ENCODE measurements at places on chromosomes 6 and 20.

DNA sequence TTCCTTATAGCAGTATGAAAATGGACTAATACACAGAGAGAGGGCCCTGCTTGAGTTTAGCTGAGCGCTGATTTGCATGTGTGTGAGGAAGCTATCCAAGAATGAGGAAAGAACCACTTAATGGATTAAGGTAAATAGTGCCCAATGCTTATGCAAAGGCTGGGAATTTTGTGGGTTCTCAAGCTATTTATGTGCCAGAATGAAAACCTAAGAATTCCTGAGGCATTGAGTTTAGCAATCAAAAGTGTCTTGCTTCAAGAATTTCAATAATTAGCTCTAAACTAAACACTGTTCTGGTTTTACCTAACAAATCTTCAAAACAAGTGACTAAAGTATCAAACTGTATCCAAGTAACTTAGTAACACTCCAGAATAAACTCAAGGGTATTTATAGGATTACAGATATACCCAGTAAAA is 7.0 kb upstream of the OR14J1 start:
- DNase-seq, result no peak

- peak; percentile 78 for DNase-seq
Measured at GRCh38 chr20:13915284-13915683, 75.1 kb downstream of the SEL1L2 start.

GRCh38 chr6:43308101-43308989 is at the start of gene CRIP3:
TSS of gene CRIP3 (minus strand) at chr6:43308826. CDS start at chr6:43308792, 34 bp downstream.
- DNase-seq, result no peak

GRCh38 chr20:31813611-31814010 is 5.5 kb upstream of the MYLK2 start:
- no peak for DNase-seq

DNA sequence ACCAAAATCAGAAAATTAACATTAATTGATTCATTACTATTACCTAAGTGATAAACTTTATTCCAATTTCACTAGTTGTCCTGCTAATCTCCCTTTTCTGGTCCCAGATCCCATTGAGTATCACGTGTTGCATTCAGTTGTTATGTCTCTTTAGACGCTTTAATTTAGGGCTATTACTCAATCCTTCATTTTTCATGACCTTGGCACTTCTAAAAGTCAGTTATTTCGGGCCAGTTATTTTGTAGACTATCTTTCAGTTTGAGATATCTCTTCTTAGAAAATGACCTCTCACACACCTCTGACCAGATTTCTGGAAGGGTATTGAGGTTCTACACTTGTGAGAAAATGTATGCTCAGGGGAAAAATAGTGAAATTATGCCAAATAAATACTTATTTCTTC is 34.0 kb upstream of the TASP1 start:
- no peak for DNase-seq

- no peak for DNase-seq
Measured at GRCh38 chr6:158057213-158057987, 75.7 kb downstream of the SYNJ2 start.

DNA sequence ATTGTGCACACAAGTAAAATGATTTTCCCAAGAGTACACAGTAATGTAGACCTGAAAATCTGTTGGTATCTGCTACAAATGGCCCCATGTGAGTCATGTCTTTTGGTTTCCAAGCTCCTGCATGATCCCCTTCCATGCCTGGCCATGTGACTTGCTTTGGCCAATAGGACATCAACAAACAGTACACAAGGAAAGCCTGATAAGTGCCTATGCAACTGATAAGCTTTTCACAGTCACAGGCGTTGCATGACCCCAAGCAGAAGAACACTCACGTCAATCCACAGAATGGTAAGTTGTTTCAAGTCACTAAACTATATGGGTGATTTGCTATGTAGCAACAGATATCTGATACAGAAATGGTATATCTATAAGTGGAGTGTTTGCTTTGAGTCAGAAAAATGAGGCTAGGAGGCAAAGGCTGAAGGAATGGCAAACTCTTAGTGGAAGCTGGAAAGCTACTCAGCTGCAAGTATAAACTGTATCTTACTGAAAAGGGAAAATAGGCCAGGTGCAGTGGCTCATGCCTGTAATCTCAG is 160.1 kb upstream of the BEND3 start:
- no peak for DNase-seq

- DNase-seq, result no peak
Measured at GRCh38 chr6:134201716-134202115, 116.2 kb downstream of the SGK1 start.

GRCh38 chr20:53316206-53316937 is 277.3 kb downstream of the ZNF217 start:
- DNase-seq, result no peak

GRCh38 chr6:28807682-28808280 is 116.0 kb downstream of the TRIM27 start:
- peak; percentile 81 for DNase-seq

DNA sequence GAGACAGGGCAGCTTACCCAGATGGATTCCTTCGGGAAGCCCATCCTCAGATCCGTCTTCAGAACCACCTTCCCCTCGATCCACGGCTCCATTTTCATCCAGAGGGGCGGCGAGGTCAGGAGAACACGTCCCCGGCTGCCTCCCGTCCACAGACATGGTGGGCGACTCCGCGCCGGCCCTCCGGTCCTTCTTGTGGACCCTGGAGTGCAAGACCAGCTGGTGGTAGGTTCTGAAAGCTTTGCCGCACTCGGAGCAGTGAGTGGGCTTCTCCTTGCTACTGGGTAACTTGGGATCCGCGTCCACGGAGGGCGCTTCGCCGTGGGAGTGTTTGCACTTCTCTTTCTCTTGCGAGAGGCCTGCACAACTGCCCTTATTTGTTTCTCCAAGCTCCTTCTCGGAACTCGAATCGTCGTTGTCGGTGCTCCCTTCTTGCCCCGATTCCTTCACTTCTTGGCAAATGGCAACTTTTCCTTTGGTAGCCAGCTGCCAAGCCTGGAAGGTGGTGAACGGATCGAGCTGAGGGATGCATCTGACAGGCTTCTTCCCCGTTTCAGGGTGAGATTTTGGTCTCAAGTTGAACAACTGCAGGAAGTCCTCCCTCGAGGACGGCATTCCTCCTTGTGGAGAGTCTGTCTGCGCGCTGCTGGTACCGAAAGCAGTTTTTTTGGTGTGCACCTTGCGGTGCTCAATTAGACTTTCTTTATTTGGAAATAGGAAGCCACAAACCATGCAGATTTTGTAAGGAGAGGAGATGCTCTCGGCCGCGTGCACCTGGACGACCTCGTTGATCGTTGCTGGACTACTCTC is 12.0 kb downstream of the ZNF217 start:
- no peak for DNase-seq

- DNase-seq, result no peak
Measured at GRCh38 chr6:145875496-145876211, 61.1 kb upstream of the FBXO30 start.

- peak; percentile 100 for DNase-seq
Measured at GRCh38 chr20:25508083-25508770, 77.1 kb downstream of the NINL start.

DNA sequence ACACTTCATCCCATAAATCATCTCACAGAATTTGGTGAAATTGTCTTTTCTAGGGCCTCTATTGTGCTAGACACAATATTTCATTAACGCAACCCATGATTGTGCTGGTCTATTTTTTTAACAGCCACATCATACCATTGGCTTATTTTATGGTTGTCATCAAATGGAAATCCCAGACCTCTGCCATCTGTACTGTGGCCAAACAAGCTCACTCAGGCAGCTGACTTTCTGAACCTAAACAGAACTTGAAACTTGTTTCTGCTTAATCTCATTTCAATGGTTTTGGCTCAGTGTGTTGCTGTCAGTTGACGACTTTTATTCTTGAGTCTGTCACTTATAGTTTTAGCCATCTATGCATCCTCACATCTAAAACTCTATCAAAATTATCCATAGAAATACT is 111.8 kb downstream of the HAO1 start:
- no peak for DNase-seq

- no peak for DNase-seq
Measured at GRCh38 chr6:91013511-91013910, 426.6 kb upstream of the MAP3K7 start.

DNA sequence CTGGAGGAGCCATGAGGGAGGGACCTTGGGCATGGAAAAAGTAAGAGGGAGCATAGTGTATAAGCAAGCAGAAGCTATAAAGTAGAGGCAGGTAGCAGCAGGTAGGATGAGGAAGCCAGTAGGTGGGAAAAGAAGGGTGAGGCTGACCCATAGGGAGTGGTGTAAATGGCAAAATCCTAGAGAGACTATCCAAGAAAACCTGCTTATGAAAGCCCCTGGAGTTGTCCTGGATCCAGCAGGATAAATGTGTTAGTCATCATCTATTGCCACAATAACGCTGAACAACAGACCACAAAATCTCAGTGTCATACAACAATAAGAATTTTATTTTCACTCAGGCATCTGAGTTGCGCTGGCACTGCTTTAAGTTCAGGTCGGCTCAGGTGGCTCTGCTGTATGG is 30.2 kb downstream of the CHD6 start:
- DNase-seq, result no peak

DNA sequence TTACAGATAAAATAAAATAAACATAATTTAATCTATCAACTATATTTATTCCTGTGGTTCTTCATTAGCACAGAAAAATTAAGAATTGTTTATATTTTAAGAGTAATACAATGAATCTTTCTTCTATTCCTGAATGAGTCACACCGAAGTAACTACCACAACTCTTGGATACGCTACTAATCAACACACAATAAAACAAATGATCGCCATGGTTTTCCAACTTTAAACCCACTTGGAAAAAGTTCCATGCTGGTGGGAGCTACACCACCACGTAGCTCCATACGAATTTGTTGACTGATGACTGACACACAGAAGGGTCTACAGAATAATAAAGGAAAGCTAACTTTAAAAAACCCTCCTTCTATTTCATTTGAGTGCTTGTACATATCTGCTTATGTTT is 135.8 kb upstream of the NEDD9 start:
- DNase-seq, result peak; percentile 24

GRCh38 chr6:33571637-33572316 is 8.3 kb downstream of the BAK1 start:
- DNase-seq, result no peak

DNA sequence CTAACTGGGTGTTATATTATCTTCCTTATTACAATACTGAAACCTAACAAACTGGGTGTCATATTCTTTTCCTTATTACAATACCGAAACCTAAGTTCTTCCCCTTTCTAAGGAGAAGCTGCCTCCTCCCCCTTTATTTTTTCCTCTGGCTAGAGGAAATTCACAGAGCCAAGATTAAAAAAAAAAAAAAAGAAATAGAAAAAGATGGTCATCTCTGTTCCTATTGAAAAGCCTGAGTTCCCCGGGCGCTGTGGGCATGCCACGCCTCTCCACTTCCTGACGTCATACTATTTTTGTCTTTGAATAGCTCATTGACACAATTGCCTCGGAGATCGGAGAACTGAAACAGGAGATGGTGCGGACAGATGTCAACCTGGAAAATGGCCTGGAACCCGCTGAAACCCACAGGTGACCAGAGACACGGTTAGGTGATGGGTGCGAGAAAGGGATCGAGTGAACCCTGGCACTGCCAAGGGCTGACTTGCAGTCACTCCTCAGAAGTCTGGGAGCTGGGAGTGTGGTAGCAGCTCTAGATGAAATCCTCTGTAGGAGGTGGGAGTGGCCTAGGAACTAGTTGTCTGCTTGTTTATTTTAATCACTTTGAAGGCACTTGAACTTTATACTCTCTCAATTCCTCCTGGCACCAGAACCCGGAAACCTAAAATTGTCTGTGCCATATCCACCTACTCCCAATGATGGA is 82.2 kb upstream of the NAA20 start:
- no peak for DNase-seq

DNA sequence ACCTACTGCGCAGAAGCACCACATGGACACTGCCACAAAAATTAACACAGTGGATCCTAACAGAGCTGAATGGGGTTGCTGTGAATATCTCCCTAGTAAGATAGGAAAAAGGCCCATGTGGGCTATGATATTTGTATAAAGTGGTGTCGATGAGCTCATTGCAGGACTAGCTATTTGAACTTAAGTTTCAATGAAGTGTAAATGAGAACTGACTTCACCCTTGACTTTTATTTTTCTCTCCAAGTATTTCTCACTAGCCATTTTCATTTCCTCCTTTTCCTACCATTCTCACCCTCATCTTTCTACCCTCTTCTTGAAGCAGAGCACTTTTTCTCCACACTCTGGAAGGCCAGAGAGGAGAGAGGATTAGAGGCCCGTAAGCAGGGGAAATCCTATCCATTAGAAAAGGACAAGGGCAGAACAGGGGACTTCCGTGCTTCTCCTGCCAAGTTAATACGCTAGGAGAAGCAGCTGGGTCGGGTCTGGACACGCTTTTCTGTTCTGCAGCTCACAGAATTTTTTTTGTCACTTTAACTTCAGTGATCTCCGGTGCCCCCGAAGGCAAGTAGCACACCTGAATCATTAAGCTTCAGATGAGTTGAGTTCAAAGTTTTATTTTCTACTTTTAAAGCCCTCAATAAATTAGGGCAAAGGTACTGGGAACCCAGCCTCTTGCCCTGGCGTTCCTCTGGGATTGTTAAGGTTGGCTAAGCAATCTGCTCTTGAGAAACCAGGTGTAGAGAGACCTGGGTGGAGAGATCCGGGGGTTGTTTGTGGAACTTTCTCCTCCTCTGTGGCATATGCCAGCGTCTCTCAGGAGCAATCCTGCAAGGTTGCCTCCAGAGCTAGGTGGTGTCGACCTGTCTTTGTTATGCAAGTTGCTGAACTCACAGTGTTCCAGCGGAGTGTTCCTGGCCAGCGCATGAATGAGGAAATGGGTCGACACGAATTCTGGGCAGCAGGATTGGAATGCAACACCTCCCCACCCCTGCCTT is 56.2 kb upstream of the ARID1B start:
- peak; percentile 24 for DNase-seq

DNA sequence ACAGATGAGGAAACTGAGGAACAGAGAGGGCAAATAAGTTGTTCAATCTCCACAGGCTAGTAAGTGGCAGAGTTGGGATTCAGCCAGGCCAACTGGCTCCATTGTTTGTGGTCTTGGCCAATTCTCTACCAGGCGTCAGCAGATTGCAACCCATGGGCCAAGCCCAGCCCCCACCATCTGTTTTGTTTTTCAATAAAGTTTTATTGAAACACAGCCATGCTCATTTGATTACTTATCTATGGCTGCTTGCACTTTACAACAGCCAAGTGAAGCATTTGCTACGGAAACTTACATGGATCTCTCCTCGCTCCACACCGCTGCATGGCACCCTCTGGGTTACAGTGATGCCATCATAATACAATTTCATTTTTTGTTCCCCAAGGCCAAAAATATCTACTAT is 90.8 kb downstream of the ZNF217 start:
- DNase-seq, result no peak

Measured in HepG2 (cell line).